ENCODE measurements at places on chromosomes 2 and 18.

- DNase-seq: no peak
Observed at GRCh38 chr18:36152781-36153180, 23.1 kb downstream of the ELP2 start.

- DNase-seq: no peak
Observed at GRCh38 chr2:9226458-9227380, 20.1 kb downstream of the ASAP2 start.

DNA sequence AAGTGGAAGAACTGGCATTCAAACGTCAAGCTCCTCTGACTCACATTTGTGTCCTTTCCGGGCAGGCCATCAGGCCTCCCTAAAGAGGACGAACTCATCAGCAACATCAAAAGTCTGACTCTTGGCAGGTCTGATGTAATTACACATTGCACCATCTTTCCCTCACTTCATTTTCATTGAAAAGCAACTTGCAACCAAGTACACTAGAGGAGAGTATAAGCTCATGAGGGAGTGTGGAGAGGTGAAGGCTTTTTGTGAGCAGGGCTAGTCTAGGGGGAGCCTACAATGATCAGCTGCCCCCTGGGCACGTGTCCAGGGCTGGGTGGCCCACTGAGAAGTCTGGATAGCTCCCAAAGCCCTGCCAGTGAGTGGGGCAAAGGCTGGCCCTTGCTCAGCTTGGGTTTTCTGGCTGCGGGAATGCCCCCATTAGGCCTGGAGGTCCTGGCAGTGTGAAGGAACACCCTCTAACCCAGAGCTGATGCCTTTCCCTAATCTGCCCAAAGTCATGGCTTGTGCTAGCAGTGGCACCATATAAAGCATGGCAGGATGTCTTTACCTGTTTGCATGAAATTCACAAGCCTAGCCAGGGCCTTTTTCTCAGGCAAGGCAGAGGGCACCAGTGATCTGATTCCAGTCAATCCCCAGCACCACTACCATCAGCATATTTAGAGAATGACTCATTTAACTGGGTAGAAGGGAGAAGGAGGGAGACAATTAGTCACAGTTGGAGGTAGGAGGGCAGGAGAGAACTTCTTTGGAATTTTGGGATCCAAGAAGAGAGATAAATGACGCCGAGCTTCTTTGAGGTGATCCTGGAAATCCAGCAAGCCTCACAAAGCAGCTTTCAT lies 8.5 kb upstream of the DAW1 start:
- peak; percentile 54 for DNase-seq

GRCh38 chr2:127406454-127406853 lies 11.8 kb upstream of the PROC start:
- no peak for DNase-seq

- DNase-seq: no peak
Observed at GRCh38 chr18:57446322-57446721, 11.1 kb downstream of the ONECUT2 start.

DNA sequence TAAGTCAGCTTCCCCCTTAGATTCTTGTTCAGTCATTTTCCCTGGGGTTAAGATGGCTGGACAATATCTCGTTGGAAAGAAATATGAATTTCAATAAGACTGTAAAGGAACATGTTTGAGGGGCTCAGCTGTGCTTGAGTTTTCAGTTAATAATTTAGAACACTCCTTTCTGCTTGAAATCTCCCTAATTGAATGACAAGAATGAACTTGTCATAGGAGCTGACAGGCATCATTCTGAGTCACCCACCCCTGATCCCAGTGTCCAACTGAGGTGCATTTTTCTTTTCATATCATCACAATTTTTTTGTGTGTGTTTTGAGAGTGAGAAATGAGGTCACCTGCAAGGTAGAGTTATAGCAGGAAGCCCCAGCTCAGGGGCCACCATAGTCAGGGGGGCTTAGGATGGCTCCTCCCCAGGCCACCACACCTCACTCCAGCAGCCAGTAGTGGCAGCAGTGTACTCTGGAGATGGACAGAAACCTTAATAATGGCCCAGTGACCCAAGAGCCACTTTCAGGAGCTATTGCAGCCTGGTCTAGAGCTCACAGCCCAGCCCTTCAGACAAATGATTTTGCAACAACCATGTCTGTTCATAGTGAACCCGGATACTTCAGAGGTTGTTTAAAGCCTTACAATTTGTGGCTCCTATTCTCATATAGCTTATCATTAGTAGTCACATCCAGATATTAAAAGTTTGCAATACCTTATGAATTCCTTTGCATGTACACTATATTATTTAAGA lies 174.5 kb downstream of the MAIP1 start:
- no peak for DNase-seq

Measured in 8988T (cell line).